ENCODE measurements at places on chromosomes 4 and X.
A peak's percentile ranks its signal among the peaks of the same experiment; 100 is the strongest.

GRCh38 chr4:3340038-3340699, 47.3 kb downstream of the RGS12 start:
- no peak for DNase-seq

- no peak for DNase-seq
These were observed 54.3 kb downstream of the CHST7 start for GRCh38 chrX:46627711-46628419.

DNA sequence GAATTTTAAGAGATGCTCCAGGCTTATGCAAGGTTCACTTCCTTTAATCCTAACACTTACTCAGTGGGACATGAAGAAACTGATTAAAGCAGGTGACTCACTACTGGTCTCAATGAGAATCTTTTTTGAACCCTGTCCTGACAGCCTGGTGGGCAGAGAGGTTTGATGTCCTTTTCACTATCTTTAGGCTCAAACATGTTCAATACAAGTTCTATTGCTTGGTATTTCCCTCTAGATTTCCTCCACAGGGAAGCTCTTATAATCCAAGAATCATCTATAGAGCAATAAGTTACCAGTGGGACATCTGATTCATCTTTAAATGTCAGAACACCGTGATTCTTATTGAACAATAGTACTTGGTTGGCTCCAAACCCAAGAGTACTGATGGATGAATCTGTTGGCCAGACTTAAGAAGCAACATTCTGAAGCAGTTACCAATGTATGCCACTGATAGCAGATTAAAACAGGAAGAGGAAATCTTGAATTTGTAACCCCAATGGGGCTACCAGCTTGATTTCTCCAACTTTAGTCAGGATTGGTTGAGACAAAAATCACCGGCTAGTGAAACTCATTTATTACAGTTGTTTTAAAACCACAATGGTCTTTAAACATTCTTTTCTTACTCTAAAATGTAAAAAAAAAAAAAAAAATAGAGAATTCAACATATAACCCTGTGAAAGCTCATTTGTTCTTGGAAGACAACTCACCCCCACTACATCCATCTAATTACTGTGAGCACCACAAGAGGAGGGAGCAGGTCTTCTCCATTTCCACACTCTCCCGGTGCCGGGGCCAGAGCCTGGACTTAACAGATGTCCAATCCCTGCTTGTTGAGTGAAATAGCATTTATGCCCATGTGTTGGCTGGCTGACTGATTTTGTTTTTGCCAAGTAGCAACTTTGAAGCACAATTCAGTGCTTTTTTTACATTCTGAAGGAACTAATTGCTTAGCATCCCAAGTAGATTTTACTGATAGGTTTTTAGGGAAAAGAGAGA, 43.3 kb downstream of the FGFBP1 start:
- no peak for DNase-seq

DNA sequence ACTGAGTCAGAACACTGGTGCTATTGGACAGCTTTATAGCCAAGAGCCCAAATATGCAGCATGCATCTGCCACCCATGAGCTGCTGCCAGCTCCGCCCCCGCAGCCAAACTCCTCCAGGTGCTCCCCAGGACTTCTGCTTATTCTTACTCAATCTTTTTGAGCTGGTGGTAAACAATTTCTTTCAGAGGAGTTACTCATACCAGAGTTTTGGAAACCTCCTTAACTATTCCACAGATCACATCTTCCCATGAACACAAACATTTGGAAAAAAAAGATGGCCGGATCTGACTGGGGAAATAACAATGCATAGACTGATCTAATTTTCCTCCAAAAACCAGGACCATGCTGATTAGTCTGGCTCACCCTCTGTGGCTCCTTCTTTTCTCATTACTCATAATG, 399.9 kb downstream of the GPM6A start:
- no peak for DNase-seq

- DNase-seq = peak; percentile 62
These were observed 68.4 kb downstream of the RHOH start for GRCh38 chr4:40264995-40265909.

- DNase-seq = no peak
These were observed 338.1 kb downstream of the BCOR start for GRCh38 chrX:39759526-39760224.

DNA sequence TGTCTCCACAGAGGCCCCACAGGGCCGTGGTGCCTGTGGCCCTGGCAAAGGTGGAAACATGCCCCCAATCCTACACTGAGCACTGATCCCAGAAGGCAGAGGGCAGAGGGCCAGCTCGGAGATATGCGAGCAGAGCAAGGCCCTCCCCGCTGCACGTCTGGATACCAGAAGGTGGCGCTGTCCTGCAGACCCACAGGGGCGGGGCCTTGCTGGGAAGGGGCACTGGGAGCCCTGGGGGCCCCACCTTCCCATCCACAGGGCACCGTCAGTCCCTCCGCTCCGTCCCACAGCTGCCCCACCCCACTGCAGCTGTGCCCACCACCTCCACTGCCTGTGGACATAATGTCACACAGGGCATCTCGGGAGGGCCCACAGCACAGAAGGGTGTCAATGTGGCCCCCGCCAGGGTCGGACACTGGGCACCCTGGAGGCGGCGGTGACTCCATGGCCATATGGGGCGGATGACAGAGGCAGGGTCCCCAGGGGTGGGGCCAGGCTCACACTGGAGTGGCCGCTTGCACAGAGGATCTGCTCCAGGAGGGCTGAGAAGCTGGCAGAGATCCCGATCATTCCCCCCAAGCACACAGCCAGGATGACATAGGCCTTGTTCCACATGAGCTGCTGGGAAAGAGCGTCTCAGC, 4.8 kb downstream of the SLC49A3 start:
- peak; percentile 72 for DNase-seq

GRCh38 chr4:130722361-130722760, 1626.4 kb downstream of the C4orf33 start:
- no peak for DNase-seq

GRCh38 chr4:1646690-1647089, 37.4 kb downstream of the FAM53A start:
- DNase-seq = no peak

DNA sequence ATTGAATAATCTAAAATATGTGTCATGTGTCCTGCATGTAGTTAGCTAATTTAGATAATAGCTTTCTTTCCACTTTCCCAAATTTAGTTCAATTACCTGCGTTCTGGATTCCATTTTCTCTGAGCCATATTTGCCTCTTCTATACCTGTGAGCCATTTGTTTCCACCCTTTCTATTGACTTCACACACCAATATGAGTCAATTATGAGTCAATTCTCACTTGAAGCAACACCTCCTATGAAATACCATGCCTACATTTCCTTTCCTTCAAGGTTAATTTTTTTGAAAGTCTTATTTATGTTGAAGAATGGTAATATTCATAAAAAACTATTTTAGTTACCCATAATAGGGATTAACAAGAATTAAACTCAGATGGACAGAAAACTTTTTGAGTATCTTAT, 25.8 kb downstream of the NPY2R start:
- no peak for DNase-seq

DNA sequence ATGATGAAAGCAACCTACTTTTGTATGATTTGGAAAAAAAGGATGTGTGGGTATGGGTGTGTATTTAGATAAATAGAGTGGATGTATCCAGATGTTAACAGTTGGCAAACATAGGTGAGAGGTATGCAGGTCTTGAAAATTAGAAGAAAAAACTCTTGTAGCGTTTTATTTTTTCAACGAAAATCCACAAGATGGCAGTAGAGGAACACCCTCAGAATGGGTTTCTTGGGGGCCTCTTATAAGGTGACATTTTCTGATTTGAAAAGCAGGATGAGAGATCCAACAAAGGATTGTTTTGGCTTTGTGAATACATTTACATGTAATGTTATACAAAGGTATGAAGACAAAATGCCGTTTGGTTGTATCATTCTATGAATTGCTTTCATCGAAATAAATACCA, 68.3 kb downstream of the FMR1NB start:
- no peak for DNase-seq

- no peak for DNase-seq
These were observed 910 bp downstream of the ANK2 start for GRCh38 chr4:113050371-113050755.

- DNase-seq = no peak
These were observed 212.9 kb downstream of the BMPR1B start for GRCh38 chr4:94970650-94971049.

DNA sequence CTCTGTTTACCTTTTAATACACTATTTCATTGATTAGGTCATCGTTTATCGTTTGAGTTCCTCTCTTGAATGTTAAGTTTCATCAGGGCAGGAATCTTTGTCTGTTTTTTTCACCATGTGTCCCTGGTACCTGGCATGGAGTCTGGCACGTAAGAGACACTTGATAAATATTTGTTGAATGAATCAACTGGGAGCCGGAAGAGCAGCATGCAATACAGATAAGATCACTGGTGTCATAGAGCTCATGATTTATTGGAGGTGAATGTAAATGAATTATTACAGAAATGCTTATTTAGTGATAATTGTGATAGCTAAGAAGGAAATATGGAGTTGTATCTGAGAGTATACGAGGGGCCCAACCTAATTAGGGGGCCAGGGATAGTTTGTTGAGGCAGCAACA, 62.8 kb downstream of the UCHL1 start:
- DNase-seq = no peak

- DNase-seq = no peak
These were observed 72.7 kb upstream of the C4orf50 start for GRCh38 chr4:6090931-6091330.

- DNase-seq = peak; percentile 33
These were observed 7.2 kb downstream of the TIMM17B start for GRCh38 chrX:48890296-48890925.

GRCh38 chrX:80223982-80224579, 196.2 kb upstream of the TENT5D start:
- no peak for DNase-seq

- DNase-seq = peak; percentile 5
These were observed 61.8 kb downstream of the MAGED1 start for GRCh38 chrX:51955200-51955599.

All from activated CD4-positive, alpha-beta T cell treated with anti-CD3 and anti-CD28 coated beads for 36 hours (primary cell).